MG63 (cell line): ENCODE measurements at places on chromosomes 7 and 10.

DNA sequence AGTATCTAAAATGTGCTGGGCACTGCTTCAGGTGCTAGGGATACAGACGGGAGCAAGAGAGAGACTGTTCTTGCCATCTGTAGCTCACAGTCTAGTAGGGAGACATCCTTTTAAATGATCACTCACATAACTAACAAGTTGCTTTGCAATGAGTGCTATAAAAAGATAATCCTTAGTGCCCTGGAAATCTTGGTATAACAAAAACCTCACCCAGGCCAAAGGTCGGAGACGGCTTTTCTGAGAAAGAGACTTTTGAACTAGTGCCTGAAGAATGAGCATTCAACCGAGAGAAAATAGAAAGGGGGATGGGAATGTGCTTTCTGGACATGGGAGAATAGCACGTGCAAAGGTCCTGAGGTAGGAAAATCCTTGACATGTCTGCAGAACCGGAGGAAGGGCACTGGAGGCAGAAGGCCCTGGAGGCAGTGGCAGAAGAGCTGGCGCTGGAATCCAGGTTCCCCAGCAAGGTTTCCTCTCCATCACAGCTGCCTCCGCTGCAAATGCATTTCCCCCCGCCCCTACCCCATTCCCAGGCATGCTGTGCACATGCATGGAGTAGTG, 89.4 kb downstream of the COL13A1 start:
- no peak for DNase-seq

GRCh38 chr7:7681191-7681935, 37.0 kb downstream of the RPA3 start:
- no peak for DNase-seq

- DNase-seq, result no peak
Observed at GRCh38 chr10:130986846-130987245, 324.7 kb downstream of the TCERG1L start.

GRCh38 chr10:58651040-58651439, 138.4 kb downstream of the BICC1 start:
- no peak for DNase-seq

- no peak for DNase-seq
Observed at GRCh38 chr10:122306744-122307143, 35.6 kb downstream of the BTBD16 start.

- no peak for DNase-seq
Observed at GRCh38 chr10:65805993-65806392, 1119.8 kb upstream of the LRRTM3 start.
